NCI-H1105 (cell line): ENCODE measurements at places on chromosomes 4 and X.

GRCh38 chrX:130224810-130225209 lies 43.9 kb downstream of the ZNF280C start:
- no peak for DNase-seq

DNA sequence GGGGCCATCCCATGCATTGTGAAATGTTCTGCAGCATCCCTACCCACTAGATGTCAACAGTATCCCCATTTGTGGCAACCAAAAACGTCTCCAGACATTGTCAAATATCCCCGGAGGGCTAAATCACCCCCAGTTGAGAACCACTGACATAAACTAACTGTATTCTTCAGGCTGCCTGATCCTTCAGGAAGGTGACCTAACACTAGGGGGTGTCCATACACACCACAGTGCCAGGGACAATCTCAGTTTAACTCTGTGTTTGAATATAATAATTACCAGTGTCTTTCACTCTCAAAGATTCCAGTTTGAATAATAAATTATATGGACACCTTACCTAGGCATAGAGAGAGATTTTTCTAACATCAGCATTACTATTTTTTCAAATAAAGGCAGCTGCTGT lies 6.4 kb downstream of the ACE2 start:
- DNase-seq = no peak

- DNase-seq = no peak
These were observed 10.5 kb upstream of the KLHL5 start for GRCh38 chr4:39051492-39051891.

- no peak for DNase-seq
These were observed 474.4 kb downstream of the C4orf33 start for GRCh38 chr4:129570326-129570725.

DNA sequence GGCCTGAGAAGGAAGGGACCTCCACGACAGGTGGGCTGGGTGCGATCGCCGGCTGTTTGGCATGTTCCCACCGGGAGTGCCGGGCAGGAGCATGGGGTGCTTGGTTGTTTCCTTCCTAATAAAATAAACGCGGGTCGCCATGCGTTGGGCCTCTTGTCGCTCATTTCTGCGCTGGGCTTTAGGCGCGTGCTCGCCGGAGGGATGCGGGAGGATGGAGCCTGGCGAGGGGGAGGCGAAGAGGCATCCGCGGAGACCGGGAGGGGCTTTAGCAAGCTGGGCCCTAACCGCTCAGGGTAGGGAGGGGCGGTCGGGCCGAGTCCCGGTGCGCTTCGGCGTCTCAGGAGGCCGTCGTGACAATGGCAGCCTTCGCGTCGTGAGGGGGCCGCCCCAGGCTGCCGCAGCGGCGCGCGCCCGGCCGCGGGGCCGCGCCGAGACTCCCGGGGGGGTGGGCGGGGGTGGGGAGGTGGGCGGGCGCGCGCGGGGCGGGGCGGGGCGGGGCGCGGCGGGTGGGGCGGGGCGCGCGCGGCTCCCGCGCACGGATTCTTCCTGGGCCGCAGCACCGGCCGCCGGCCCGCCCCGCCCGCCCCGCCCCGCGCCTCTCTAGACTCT lies 476 bp upstream of the GDI1 start:
- DNase-seq = peak; percentile 57

DNA sequence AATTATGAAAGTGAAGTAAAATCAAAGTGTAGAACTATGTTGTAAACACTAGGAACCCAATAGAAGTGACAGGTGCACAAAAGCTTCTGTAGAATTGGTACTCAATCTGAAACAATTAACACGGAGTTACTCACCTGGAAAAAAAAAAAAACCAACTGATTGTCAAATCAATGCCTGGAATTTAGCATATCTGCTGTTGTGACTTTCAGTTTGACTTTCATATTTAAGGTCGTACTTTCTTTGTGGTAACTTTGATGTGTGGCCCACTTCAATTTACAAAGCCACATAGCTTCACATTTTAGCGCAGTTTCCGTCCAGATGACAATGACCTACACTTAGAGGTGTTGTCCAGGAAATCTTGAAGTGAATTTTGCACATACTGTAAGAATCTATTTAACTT lies 1124.9 kb downstream of the STIM2 start:
- DNase-seq = no peak

DNA sequence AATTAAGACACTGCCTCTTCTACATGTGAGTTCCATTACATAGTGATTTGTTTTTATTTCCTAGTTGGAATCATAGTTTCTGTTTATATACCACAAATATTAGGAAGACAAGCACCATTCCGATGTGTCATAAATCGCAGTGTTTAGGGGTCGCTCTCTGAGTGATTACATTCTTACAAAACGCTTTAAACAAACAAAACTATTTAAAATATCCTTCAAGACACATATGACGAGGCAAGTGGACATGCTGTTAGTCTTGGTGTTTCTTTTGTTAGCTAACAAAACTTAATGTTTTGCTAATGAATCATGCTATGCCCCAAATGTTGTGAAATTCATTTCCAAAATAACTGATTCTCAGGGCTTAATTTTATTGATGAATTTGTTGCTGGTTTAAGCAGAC lies 1219.3 kb upstream of the PRKX start:
- no peak for DNase-seq

DNA sequence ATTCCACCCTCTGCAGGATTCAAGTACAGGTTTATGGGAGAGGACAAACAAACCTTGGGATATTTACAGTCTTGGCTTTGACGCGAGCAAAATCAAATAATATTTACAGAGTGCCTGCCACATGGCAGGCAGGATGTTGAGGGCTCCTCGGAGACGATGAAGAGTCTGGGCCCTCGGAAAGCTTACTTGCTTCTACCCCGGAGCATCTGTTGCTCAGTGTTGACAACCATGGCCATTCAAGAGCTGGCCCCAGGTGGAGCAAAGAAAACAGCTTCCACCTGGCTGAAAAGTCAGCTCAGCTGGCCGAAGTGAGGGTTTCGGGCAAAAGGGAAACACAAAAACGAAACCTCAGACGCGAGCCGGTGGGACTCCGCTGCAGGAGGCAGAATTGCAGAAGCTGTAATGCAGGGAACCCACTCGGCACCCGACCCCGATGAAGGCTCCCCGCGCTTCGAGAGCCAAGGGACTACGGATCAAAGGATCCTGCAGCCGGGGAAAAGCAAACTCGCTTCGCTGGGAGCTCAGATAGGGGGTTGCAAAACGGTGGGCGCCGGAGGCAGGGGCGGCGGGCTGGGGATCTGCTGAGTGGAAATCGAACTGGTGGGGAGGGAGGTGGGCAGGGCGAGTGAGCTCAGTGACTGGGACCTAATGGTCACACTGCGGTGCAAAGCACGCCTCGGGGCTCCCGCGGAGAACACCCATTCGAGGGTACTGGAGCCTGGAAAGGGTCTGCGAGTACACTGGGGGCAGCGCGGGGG lies 805 bp downstream of the ATP8A1 start:
- no peak for DNase-seq

DNA sequence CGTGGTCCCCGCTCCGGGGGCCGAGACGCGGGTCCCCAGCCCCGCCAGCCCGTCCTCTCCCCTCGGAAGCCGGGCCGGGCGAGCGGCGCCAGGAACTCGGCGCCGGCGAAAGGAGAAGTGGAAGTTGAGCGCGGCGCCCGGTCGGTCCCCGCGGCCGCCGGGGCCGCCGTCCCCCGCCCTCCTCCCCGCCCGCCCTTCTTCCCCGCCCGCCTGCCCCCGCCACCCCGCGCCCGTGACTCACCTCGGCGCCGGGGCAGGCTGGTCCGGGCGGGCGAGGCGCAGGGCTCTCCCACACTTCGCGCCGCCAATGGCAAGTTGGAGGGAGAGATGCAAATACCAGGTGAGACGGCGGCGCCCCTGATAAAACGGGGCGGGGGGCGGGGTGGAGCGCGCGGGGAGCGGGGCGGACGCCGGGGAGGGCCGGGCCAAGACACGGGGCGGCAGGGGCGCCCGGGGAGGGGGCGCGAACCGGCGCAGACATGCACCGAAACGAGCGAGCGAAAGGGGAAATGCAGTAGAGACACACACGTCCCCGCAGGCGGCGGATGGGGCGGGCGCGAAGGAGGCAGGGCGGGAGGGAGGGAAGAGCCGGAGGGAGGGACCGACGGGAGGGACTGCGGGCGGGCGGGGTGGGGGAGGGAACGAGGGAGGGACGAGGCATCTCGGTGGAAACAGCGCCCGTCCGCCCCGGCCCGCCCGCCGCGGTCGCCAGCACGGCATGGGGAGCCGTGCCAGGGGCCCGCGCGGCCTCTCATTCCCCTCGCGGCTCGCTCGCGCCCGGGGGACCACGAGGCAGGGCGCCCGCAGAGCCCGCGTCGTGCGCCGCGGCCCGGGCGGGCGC lies at the start of gene ELF4:
Gene ELF4 (minus strand): TSS at position 119 of the 841 bp plus-strand sequence. CDS start 29,167 bp downstream, outside the sequence.
- peak; percentile 27 for DNase-seq

DNA sequence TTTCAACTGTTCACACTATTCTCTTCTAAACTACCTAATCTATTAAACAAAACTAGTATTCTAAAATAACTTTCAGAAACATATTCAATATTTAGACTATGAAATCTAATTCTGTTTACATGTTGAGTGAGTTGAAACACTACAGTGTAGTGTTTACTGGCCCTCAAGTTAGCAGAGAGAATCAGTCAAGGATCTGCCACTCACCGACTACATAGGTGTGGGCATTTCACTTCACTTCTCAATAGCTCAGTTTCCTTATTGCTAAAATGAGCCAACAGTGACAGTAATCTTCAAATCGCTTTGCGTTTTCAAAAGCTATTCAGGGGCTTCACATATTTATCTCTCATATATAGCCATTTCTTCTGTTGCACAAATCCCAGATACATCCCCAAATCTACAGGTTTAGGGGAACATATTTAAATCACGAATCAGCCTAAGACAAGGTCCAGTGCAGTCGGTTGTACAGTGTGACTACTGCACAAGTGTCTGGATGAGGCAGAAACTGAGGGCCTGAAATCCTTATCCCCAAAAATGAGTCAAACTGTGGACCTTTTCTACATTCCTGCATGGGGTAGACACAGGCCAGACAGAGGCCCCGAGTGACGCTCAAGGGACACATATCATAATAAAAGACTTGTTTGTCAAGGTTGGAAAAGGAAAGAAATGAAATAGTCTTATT lies 129.8 kb downstream of the PPP3CA start:
- DNase-seq = no peak

- DNase-seq = peak; percentile 67
These were observed at the start of gene ZDHHC15 for GRCh38 chrX:75522565-75523431. Gene ZDHHC15, minus strand, starts transcription at chrX:75523037. Its CDS starts 13 bp downstream, at chrX:75523024.

DNA sequence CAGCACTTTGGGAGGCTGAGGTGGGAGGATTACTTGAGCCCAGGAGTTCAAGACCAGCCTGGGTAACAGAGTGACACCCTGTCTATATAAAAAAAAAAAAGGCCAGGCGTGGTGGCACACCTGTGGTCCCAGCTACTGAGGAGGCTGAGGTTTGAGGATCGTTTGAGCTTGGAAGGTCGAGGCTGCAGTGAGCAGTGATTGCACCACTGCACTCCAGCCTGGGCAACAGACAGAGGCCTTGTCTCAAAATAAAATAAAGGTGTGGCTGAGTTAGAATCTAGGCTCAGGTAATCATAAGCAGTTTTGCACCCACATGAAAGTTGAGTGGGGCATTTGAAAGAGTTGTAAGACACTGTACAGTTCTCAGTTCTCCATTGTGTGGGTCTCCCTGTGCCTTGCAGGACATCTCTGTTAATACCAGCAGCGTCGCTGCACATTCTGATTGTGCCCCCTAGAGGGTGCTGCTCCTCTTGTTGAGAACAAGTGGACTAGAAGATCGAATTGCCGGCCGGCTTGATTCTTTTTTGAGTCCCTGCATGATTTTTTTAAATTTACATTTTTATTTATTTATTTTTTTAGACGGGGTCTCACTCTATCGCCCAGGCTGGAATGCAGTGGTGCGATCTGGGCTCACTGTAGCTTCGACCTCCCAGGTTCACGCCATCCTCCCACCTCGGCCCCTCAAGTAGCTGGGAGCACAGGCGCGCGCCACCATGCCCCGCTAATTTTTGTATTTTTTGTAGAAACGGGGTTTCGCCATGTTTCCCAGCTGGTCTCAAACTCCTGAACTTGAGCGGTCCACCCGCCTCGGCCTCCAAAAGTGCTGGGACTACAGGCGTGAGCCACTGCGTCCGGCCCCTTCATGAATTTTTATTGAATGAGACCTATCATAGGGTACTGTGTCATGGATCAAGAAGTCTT lies 73.6 kb upstream of the RBMX start:
- peak; percentile 52 for DNase-seq

GRCh38 chr4:14254252-14254651 lies 626.7 kb upstream of the BOD1L1 start:
- DNase-seq = no peak

- no peak for DNase-seq
These were observed 158.0 kb downstream of the KCNIP4 start for GRCh38 chr4:21790438-21791029.

- no peak for DNase-seq
These were observed 96.3 kb downstream of the PDE5A start for GRCh38 chr4:119532319-119532718.

DNA sequence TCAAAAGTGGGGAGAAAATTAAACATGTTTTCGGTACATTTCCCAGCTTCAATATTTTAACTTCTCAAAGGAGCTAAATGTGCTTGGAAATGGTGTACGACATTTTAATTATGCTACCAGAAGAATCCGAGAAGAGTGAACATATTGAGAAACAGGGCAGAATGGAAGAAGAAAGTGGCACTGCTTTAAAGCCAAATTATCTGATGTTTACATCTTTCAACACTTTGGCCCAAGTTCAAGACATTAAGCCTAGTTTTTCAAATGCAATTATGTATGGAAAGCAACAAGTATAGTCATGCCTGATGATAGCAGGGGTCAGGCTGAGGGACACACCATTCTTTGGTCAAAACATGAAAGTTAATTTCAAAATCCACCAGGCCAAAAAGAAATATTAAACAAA lies 577.9 kb upstream of the ZFP42 start:
- DNase-seq = peak; percentile 34
